ENCODE measurements at places on chromosomes 12 and 14.

- no peak for DNase-seq
Observed at GRCh38 chr12:115910057-115910456, 367.4 kb downstream of the MED13L start.

DNA sequence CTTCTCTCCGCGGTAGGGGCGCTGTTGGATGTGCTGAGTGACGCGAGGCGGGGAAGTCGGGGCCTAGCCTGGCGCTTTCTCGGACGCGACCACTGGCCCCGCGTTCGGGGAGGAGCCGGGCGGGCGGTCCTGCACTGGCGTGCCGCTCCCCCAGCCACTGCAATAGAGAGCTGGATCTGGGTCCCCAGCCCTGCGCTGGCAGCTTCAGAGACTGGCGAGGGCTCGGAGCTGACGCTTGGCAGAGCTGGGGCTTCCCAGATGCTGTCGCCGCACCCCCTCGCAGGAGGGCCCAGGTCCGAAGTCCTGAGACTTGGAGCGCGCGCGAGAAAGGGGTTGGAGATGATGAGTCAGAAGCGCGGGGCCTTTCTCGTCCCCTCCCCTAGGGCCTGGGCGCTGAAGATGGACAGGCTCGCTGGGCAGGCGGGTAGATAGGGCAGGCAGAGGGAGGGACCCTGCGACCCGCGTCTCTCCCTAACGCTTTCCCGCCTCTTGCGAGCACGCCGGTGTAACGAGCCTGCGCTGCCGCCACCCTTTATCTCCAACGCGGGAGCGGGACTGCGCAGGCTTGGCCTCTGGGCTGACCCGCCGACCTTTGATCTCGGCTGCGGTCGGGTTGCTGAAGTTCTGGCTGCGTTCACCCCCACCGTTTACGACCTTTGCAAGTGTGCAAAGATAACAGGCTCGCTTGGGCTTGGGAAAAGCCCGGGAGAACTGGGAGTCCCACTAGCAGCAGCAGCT, 3.0 kb downstream of the TMEM253 start:
- peak; percentile 97 for DNase-seq

- DNase-seq: no peak
Observed at GRCh38 chr14:23355871-23356435, 3.3 kb upstream of the SLC22A17 start.

DNA sequence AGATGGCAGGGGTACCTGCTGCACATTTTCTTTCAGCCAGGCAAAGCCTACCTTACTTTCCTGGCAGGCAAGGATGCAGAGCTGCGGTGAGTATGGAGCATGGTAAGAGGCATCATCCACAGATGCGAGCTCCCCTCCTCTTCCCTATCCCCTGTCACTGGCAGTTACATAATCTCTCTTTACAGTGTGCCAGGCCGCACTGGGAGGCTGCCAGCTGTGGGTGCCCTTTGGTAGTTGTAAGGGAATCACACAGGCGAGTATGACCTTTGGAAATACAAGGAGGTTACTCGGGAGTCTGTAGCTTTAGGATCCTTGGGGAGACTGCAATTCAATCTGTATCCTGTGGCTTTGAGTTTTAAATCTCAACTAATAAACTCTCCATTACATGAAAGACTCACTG, 132.5 kb downstream of the KTN1 start:
- no peak for DNase-seq

GRCh38 chr14:32657081-32657480, 281.6 kb upstream of the NPAS3 start:
- DNase-seq: no peak

GRCh38 chr12:89373763-89374572, 21.7 kb upstream of the DUSP6 start:
- DNase-seq: no peak

DNA sequence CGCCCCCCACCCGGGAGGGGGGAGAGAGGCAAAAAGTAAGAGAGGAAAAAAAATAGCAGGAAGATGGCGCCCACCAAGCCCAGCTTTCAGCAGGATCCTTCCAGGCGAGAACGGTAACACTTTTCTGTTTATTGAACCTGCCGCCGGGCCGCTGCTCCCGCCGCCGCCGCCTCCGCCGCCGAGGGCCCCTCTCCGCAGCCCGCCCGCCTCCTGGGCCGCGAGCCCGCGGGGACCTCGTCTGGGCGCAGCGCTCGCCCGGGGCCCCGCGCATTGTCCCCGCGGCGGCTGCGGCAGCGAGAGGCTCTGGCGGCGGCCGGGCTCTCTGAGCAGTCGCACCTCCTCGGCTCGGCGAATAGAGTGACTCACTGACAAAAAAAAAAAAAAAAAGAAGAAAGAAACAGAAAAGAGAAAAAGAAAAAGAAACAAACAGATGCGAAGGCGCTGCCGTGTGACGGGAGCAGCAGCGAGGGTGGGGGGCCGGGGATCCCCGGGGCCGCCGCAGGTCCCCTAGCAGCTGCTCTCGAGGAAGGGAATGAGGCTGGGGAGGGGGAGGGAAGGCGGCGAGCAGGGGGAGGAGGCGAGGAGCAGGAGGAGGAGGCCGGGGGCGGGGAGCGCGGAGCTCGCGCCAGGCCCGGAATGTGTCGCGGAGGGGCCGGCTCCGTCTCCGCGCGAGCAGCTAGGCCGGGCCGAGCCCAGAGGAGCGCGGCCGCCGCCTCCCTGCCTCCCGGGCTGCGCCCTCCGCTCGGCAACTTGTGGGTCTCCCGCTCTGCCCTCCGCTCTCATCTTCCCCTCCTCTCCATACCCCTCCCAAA, 781 bp downstream of the NPAS3 start:
- peak; percentile 92 for DNase-seq

GRCh38 chr12:25797386-25797785, 161.1 kb upstream of the RASSF8 start:
- no peak for DNase-seq

- no peak for DNase-seq
Observed at GRCh38 chr12:123954647-123955350, 17.8 kb downstream of the CCDC92 start.

GRCh38 chr12:52284562-52285171, 6.7 kb downstream of the KRT81 start:
- DNase-seq: no peak

DNA sequence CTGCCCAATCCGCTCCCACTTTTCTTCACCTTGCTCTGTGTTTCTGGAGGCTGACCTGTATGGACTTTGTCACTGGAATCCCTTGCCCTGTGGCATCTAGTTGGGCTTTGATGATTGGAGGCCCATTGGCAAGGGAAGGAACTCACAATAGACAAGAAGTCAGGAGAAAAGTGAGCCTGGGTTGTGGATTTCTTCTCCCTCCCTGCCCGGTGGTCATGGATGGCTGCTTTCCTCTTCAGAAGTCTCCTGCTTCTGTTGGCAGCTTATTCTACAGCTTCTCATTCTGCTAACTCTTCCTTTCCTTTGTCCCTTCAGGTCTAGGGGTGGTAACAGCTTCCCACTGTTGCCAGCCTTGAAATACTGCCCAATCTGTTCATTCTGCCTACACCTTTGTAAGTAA, 13.9 kb upstream of the CCDC60 start:
- no peak for DNase-seq

GRCh38 chr14:80264702-80265101, 53.4 kb upstream of the DIO2 start:
- DNase-seq: no peak

DNA sequence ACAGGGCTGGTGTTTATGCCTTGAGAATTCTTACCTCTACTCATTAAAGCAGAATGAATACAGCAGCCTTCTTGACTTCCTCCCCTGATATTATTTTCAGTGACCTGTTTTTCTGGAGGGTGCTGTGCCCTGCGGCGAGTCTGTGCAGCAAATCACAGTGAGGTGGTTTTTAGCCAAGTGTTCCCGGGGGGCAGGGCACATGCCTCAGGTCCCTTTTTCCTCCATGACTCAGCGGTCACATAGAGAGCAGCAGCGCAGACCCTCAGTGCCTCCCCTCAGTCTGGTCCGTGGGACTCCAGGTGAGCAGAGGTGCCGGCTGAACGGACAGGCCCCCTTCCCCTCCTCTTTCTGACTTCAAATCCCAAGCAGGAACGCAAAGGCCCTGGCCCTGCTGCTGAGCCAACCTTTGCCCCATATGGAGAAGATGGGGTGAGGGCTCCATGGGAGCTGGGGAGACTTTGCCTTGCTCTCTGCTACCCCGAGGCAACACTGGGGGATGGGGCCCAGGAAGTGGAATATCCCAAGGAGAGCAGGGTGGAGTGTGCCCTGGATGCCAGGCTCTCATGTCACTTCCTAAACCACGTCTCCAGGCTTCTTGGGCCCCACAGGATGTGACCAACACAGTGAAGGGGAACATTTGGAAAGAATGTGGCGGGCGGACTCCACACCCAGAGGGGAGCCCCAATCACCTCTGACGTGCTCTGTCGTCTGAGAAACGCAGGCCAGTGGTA, 90.0 kb downstream of the DHRS2 start:
- DNase-seq: no peak

DNA sequence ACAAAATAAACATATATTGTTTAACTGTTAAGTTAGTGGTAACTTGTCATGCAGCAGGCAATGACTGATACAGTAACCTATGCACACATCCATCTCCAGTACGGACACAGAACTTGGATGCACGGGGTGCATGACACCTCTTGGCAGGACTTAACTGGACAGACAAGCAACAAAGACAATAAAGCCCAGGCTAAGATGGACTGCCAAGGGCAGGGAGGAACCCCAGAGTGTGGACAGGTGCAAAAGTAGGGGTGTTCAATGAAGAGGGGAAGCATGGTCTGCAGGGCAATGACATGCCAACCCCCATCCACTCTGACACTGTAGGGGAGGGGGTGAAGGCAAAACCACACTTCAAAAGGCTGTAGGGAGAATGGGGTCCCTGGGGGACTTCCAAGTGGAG, 11.7 kb downstream of the SSH1 start:
- DNase-seq: no peak

DNA sequence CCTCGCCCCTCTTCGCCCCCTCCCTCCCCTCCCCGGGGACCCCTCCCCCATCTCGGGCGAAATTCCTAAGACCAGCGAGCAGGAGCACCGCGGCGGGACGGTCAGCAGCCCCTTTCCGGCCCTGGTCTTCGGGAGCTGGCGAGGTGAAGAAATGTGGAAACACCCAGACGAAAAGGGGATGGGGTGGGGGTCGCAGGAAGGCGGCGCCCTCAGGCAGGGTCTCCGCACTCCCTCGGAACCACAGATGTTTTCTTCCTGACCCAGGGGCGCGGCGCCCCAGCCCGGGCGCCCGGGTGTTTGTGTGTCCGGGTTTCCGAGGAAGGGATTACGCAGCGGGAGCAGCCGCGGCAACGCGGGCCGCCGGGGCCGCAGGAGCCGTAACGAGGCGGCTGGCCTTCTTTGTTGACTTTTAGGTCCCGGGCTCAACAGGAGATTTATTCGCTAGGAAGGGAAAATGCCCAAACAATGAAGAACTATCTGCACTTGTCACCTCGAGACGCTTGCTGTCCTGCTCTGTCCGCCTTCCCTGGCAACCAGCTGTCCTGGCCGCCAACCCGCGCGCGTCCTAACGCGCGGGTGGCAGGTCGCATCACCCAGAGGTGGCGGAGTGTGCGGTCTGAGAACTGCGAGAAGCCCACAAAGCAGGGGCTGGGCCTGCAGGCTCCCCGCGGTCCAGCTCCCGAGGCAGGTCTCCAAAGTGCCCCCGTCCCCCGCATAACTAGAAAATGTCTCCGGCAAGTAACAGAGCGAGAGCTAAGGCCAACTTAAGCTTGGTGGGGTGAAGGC, 7.0 kb downstream of the FOXA1 start:
- DNase-seq: no peak

DNA sequence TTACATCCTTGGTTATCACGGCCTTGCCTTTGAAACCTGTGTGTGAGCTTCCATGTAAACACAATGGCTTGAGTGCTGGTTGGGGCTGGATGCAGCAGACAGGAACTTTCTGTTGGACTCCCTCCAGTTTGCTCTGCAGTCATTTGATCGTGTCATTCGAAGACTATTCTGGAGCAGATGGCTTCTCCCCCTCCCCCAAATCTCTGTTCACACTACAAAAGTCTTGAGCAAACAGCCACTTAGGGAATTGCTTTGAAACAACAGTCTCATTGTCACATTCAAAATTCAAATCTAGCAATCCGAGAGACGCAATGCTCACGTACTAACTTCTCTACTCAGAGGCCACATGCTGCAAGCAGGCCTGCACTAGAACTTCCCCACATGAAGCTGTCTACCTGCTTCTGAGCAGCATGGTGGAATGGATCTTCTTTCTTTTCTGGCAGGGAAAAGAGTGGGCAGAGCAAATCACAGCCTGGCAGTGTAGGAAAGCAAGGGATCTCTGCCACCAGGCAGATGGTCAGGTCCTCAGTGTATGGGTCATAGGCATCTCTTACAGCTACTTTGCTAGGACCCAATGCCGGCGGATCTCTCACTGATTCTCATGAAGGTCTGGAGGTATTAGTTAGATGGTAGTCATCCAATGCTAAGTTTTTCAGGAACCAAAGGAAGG, 214.2 kb downstream of the PPM1H start:
- DNase-seq: peak; percentile 71

GRCh38 chr12:114931025-114931424, 247.1 kb upstream of the TBX3 start:
- no peak for DNase-seq

GRCh38 chr14:20197459-20197858, 6.8 kb downstream of the OR11G2 start:
- no peak for DNase-seq

All from right hindlimb (tissue), 1 donor.